ENCODE measurements at places on chromosomes 7 and 10.

GRCh38 chr7:131327049-131327625 is 539 bp upstream of the MKLN1 start:
- DNase-seq, result no peak

- peak; percentile 31 for DNase-seq
Observed at GRCh38 chr10:80163741-80164341, 31.3 kb downstream of the PLAC9 start.

GRCh38 chr10:90306187-90306586 is 551.7 kb downstream of the HTR7 start:
- DNase-seq, result no peak

- no peak for DNase-seq
Observed at GRCh38 chr10:33416691-33417090, 82.2 kb upstream of the NRP1 start.

DNA sequence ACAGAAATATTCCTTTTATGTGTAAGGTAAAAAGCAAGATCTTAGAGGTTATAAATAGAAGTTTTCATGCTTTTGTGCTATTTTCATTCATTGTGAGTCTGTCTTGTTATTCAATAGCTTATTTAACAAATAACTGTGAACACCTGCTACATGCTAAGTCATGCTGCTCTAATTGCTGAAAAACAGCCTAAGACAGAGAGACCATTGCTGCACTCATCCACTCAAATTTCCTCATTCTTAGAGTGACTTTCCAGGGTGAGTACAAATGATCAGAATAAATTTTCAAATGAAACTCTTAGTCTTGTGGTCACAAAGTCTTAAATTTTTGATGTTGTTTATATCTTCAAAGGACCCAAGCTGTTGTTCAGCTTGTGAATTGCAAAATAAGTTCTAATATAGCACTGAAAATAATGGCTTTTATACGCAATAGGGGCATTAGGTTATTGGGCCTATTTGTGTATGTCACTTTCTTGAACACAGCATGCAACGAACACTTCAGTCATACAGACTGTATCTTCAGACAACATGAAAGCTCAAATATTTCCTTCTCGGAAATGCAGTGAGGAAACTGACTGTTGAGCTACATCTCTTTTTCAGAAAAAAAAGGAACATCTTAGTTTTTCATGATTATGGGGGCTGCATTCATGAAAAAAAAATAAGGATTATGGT is 247.9 kb upstream of the PCDH15 start:
- DNase-seq, result peak; percentile 40

All from spinal cord (tissue), 10 donors.